Stimulated activated CD4-positive, alpha-beta T cell treated with anti-CD3 and anti-CD28 coated beads, Interleukin-4, amount 100 ng/mL, for 1 hour (primary cell): ENCODE measurements at places on chromosomes 6 and 20.
A peak's percentile ranks its signal among the peaks of the same experiment; 100 is the strongest.

- DNase-seq = peak; percentile 18
Measured at GRCh38 chr20:39004508-39004907, 42.4 kb downstream of the DHX35 start.

GRCh38 chr6:54428431-54428830, 120.2 kb downstream of the TINAG start:
- no peak for DNase-seq

DNA sequence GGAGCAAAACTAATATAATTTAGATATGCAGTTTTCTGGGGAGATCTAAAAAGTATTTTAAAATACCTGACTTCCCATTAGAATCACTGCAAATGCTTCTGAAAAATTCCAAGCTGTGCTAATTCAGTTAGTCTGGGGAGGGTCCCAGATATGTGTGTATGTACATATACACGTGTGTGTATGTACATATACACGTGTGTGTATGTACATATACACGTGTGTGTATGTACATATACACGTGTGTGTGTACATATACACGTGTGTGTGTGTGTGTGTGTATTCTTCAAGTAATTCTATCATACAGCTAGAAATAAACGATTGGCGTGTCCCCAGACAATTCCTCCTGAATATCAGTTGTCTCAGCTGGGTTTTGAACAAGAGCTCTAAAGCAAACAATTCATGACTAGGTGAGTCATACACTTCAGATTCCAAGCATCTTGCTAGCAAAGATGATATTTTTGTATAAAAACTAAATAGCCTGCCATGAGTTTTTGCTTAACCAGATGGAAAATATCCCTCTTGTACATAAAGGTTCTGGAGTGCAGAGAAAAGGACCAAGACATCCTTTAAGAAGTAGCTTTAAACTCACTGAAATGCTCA, 58.2 kb downstream of the SPACA1 start:
- no peak for DNase-seq

DNA sequence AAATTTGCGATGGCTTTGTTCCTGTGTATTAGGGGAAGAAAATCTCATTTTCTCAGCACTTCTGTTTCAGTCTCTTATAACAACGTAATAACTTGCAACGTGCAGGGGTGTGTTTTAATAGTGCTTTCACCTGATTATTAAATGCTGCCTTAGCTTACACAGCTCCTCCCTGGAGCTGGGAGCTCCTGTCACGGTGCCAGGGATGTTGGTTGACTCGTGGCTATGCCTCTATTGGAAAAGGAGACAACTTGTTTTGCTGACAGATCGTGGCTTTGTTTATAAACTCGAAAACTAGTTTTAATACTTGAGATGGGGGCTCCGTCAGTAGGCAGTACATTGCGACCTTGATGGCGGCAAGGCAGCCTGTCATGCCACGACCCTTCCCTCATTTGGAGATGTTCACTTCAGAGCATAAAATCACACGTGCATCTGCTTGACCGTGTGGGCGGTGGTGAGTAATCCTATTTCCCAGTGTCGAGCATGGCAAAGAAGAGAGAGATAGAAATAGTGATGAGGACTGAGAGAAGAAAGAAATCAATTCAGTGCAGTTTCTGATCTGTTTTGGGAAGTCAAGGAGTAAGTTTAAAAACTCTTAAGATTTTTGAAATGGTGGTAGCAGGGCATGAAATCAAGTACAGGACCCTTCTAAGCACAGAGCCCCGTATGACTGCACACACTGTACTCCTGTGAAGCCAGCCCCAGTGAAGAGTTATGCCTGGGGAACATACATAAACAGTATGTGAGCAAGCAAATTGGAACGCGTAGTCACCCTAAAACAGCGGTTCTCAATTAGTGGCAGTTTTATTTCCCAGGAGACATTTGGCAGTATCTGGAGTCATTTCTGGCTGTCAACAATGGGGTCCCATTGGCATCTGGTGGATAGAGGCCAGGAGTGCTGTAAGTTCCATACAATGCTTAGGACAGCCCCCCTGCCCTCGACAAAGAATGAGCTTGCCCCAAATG, 147.2 kb downstream of the DOK5 start:
- DNase-seq = peak; percentile 3

GRCh38 chr6:147345902-147346301, 141.7 kb downstream of the STXBP5 start:
- no peak for DNase-seq

DNA sequence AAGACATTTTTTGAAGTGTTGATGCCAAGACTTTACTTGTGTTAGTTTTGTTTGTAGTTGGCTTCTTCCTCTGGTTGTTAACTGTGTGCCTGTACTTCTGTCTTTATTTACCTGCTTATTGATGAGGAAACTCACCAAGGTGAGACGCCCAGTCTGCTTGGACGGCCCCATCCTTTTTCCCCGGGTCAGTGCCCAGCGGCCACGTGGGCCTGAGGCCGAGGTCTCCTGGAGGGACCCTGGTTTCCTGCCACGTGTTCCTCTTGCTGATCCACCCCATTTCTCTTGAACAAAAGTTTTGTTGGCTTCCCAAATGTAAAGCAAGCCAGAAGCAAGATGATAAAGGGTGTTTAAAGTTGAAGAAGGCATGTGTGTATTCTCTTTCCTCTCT, 24.8 kb downstream of the DUSP22 start:
- no peak for DNase-seq

GRCh38 chr6:116924245-116924644, 47.2 kb downstream of the RFX6 start:
- no peak for DNase-seq

GRCh38 chr6:137944793-137945498, 77.9 kb downstream of the TNFAIP3 start:
- no peak for DNase-seq

GRCh38 chr20:53984356-53985149, 85.8 kb downstream of the BCAS1 start:
- DNase-seq = no peak

DNA sequence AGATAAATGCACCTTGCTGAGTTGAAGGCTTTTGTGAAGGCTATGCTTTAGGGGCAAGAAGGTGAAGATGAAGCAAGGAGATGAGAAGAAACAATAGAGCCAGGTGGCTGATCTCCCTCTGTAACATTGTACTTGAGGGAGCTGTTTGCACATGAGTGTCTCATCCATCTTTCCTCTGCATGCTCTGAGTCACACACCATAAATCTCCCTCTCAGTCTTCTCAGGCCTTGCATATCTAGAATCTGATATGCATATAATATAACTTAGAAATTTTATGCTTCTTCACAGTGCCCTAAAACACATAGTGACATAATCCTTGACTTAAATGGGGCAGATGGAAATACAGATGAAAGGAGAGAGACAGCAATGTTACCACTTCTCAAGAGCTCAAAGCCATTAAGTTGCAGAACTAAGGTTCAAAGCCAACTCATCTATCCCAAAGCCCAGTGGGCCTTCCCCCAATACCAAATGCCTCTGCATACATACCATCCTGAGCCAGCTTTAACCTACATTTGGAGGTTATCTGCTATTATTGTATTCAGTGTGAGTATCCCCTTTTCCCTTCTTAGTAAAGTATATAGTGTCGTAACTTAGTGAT, 62.4 kb upstream of the STXBP5 start:
- DNase-seq = no peak

GRCh38 chr6:133594652-133595110, 294.2 kb upstream of the TCF21 start:
- no peak for DNase-seq

- no peak for DNase-seq
Measured at GRCh38 chr6:134093007-134093573, 40.7 kb upstream of the SLC2A12 start.

- DNase-seq = no peak
Measured at GRCh38 chr6:1436334-1437306, 47.2 kb downstream of the FOXF2 start.

GRCh38 chr6:123564361-123564760, 72.4 kb downstream of the TRDN start:
- DNase-seq = no peak

DNA sequence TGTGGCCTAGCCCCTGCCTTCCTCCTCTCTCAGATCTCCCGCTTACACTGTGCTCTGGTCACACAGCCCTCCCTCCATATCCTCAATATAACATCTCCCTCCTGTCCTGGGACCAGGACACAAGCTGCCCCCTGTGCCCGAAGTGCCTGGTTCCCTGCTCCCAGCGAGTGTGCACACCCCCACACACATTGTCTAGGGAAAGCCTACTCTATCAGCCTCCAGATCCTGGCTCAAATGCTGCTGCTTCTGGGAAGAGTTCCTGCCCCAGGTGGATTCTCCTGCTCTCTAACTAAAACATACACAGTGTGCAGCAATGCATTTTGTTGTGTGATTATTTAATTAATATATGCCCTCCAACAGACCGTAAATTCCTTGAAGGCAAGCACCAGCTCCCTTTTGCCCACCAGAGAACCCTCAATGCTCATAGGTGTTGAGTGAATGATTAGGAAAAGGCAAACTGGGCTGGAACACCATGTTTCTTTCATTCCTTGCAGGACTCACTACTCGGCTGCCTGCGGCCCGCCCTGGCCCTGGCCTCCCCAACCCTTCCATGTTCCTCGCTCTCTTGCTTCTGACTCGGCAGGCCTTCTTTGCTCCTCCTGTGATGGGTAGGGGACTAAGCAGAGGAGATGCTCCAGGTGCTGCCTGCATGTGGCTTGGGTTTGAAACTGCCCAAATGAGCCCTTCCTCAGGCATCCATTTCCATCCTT, 194.6 kb downstream of the ZDHHC14 start:
- no peak for DNase-seq

DNA sequence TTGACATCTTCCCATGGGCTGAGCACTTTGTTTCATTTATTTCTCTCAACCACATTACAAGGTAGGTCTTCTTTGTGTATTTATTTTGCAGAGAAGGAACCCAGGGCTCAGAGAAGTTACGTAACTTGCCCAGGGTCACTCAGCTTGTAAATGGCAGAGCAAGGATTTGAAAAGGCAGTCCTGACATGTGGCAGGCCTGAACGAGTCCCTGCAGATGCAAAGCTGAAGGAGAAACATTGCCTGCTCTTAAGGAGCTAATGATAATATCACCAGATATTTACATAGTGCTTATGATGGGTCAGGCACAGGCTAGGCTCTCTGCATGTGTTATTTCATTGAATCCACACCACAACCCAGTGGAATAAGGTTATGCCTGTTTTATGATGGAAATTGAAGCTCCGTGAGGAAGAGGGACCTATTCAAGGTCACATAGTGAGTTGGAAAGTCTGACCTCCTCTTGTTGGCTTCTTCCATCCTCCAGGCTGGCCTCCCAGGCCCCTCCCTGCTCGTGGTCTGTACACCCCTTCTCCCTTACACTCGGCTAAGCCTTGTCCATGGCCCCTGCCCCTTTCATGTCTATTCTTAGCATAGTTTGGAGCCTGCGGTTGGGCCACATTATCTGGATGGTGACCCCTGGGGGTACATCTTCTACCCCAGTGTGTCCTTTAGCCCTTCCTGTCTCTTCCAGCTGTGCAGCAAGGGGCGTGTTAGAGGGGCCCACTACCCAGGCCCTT, 12.5 kb downstream of the MYH7B start:
- no peak for DNase-seq

GRCh38 chr6:108452711-108453195, 108.0 kb upstream of the FOXO3 start:
- DNase-seq = no peak

GRCh38 chr20:24912397-24913075, 36.5 kb upstream of the CST7 start:
- DNase-seq = no peak

- DNase-seq = no peak
Measured at GRCh38 chr6:112231594-112232060, 22.7 kb downstream of the LAMA4 start.

DNA sequence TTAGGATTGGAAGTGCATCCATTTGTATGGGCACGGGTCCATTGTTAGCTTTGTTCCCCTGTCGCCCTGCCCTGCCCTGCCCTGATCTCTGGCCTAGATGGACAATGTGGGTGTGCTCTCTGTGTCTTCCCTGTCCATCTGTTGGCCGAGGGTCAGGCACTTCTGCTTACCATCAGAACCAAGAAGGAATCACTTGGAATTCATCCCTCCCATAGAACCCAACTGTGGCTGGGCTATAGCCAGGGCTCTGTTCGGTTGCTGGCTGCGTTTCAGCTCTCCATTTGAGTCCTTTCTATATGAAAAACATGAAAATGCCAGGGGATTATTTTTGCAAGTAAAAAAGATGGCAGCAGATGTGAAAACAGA, 26.6 kb upstream of the TULP4 start:
- no peak for DNase-seq

DNA sequence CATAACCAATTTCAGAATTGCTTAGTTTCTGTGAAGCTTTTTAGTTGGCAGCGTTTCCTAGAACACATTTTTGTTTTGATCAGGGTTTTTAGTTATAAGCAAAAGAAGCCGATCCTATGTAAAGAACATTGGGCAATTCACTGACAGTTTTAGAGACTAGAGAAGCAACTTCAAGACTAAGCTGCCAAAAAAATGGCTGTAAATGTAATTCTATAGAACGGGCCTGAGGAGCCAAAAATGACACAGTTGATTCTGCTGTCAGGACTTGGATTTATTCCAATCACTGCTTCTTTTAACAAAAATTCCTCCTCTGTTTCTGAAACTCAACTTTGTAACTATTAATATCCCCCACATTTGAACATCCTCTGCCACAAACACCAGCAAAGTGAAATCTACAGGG, 236.0 kb upstream of the EYS start:
- no peak for DNase-seq

GRCh38 chr6:159252955-159253508, 83.8 kb downstream of the FNDC1 start:
- DNase-seq = no peak

GRCh38 chr6:34583461-34583860, 27.3 kb upstream of the SPDEF start:
- DNase-seq = no peak

- DNase-seq = no peak
Measured at GRCh38 chr6:98576791-98577190, 257.6 kb upstream of the POU3F2 start.

GRCh38 chr6:23176471-23176870, 607.1 kb downstream of the HDGFL1 start:
- no peak for DNase-seq

- no peak for DNase-seq
Measured at GRCh38 chr20:47258745-47259695, 97.5 kb downstream of the ZMYND8 start.

- DNase-seq = no peak
Measured at GRCh38 chr6:30331981-30332380, 5.3 kb downstream of the TRIM39 start.

- DNase-seq = peak; percentile 41
Measured at GRCh38 chr6:34132486-34133185, 13.3 kb downstream of the GRM4 start.

- no peak for DNase-seq
Measured at GRCh38 chr6:166167801-166168615, at the start of gene TBXT. Gene TBXT (minus strand): TSS chr6:166167851. CDS start chr6:166167591, 260 bp downstream.

GRCh38 chr6:137389150-137389704, 105.0 kb downstream of the OLIG3 start:
- peak; percentile 63 for DNase-seq

DNA sequence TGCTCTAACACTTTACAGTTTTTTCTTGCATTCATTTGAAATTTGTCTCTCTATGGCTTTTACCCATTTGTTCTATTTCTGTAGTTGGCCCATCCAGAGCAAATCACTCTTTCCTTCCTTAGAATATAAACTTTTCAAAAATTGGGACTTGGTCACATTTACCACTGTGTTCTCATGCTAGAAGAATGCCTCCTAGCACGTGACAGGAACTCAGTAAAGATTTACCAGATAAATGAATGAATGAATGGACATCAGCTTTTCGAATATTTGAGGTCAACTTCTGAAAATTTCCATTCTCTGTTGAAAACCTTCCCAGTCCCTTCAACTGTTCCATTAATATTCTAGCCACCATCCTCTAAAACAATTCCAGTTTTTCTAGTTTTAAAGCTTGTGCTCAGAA, 294.5 kb downstream of the CD83 start:
- DNase-seq = no peak

GRCh38 chr6:32194825-32195651, 2.6 kb upstream of the GPSM3 start:
- no peak for DNase-seq
